ENCODE measurements at places on chromosomes 6 and 20. TPM values are rescaled to one million over a fixed set of nuclear protein-coding genes. Genes with fewer than 3 reads are reported as not detected.
A peak's percentile ranks its signal among the peaks of the same experiment; 100 is the strongest.

GRCh38 chr20:41173791-41174341 is 36.5 kb downstream of the PLCG1 start:
- DNase-seq = peak; percentile 20
- H3K4me1 ChIP-seq = no peaks in the 10 kb centered on the region
- peaks cover 1% of the 10 kb centered on the region for H3K36me3 ChIP-seq
- no peaks in the 10 kb centered on the region for H3K27me3 ChIP-seq

Gene ANKRD66
- polyA plus RNA-seq = not detected

DNA sequence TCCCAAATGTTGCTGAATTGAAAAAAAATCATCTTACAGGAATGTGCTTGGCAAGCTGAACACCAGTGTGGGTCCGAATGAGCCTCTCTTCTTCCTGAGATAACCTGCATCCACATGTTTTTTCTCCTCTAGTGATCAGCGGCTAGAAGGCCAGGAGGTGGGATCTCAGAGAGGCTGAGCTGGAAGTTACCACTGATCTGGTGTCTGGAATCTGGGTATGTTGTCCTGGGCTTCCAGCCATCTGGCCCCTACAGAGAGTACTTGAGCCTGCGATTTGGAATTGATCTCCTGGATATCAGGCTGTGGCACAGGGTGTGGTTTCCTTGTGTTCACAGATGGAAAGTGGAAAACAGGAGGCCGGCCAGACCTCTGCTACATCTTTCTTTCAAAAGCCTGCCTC is 35.9 kb downstream of the SULF2 start:
- no peaks in the 10 kb centered on the region for H3K36me3 ChIP-seq
- H3K27ac ChIP-seq = no peak overlapping the region
- no peaks in the 10 kb centered on the region for H3K27me3 ChIP-seq
- no peak overlapping the region for H3K4me3 ChIP-seq
- no peak for DNase-seq

DNA sequence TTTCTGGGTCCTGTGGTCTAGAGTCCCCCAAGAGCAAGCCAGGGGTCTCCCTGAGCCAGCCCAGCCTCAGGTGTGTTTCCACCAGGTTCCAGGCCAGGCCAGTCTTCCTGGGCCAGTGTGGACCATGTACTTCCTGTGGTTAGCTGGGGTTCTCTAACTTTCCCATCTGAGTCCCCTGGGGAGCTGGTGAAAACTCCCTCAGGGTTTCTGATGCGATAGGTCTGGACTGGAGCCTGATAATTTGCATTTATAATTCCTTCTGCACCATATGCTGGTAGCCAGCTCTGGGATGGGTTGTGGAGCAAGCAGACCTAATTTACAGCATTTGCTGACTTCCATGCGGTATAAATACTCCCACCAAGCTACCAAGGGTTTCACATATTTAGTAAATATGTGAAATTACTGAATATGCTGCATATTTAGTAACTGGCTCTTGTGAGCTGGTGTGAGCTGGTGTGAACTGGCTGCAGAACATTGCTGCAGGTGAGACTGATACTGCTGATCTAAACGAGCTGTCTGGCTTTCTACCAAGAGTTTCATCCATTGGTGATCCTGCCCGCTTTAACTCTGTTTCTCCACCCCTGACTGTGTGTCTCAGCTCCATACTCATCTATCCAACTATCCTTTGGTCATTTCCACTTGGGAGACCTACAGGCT is 62.6 kb downstream of the RIN2 start:
- no peaks in the 10 kb centered on the region for H3K27me3 ChIP-seq
- no peaks in the 10 kb centered on the region for H3K36me3 ChIP-seq
- no peak for DNase-seq
- H3K27ac ChIP-seq = no peak overlapping the region
- H3K4me3 ChIP-seq = no peak overlapping the region

GRCh38 chr20:11261533-11262000 is 587.8 kb upstream of the JAG1 start:
- H3K4me1 ChIP-seq = no peaks in the 10 kb centered on the region
- H3K36me3 ChIP-seq = no peaks in the 10 kb centered on the region
- DNase-seq = no peak
- no peak overlapping the region for H3K4me3 ChIP-seq

Gene MRPL14
- 44.9 TPM for polyA plus RNA-seq

Gene SIGLEC1
- polyA plus RNA-seq = 7.8 TPM

Gene SMOC2
- 1.9 TPM for polyA plus RNA-seq

- DNase-seq = no peak
- no peaks in the 10 kb centered on the region for H3K36me3 ChIP-seq
- no peak overlapping the region for H3K27ac ChIP-seq
- H3K4me3 ChIP-seq = no peak overlapping the region
- H3K27me3 ChIP-seq = no peaks in the 10 kb centered on the region
Observed at GRCh38 chr6:142459271-142459670, 157.5 kb downstream of the ADGRG6 start.

DNA sequence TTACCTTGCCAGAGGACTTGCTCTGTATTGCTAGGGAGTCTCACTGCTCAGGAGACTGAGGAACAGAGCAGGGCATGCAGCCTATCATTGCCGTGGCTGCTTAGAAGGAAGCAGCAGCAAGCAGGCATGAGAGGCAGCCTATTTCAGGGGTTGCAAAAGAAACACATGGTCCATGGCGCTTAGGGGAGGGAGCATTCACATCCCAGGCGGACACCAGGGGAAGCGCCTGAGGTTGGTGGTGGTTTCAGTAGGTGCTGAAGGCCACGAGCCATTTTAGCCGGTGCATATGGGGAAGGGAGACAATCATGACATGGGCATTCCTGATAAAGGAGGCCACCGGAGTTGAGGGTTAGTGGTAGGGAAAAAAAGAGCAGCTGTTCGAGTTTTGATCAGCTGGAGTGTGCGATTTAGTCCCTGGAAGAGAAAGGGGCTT is 20.9 kb downstream of the FARS2 start:
- H3K36me3 ChIP-seq = no peaks in the 10 kb centered on the region
- no peak overlapping the region for H3K27ac ChIP-seq
- no peak overlapping the region for H3K4me3 ChIP-seq
- no peak for DNase-seq

DNA sequence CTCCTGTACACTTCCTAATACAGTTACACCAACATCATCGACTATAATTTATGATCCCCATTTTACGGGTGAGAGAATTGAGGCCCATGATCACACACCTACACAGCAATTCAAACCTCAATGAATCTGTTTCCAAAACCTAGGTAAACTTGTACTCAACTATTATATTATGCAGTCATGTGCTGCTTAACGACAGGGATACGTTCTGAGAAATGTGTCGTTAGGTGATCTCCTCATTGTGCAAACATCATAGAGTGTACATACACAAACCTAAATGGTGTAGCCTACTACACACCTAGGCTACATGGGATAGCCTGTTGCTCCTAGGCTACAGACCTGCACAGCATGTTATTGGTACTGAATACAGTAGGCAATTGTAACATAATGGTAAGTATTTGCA is 385.6 kb downstream of the ARHGAP18 start:
- no peak for DNase-seq
- H3K36me3 ChIP-seq = no peaks in the 10 kb centered on the region
- H3K27ac ChIP-seq = no peak overlapping the region
- no peaks in the 10 kb centered on the region for H3K4me1 ChIP-seq
- no peak overlapping the region for H3K4me3 ChIP-seq

DNA sequence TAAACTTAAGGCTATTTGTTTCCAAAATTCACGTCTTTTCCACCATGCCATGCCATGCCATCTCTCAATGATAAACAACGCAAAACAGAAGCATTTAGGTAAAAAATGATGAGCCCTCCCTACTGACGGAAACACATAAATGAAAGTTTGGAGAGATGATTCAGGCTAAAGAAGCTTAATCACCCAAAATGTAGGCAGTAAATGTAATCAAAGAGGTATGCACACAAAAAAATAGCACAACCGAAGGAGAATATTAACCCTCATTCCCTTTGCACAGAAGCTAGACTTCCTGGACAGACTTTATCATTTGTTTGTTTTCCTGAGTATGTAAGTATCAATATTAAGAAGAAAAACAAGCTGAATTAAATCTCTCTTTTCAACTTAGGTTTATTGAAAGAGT is 28.8 kb downstream of the DCDC2 start:
- H3K4me1 ChIP-seq = no peaks in the 10 kb centered on the region
- no peak overlapping the region for H3K4me3 ChIP-seq
- DNase-seq = no peak
- no peaks in the 10 kb centered on the region for H3K36me3 ChIP-seq
- H3K27ac ChIP-seq = no peak overlapping the region

DNA sequence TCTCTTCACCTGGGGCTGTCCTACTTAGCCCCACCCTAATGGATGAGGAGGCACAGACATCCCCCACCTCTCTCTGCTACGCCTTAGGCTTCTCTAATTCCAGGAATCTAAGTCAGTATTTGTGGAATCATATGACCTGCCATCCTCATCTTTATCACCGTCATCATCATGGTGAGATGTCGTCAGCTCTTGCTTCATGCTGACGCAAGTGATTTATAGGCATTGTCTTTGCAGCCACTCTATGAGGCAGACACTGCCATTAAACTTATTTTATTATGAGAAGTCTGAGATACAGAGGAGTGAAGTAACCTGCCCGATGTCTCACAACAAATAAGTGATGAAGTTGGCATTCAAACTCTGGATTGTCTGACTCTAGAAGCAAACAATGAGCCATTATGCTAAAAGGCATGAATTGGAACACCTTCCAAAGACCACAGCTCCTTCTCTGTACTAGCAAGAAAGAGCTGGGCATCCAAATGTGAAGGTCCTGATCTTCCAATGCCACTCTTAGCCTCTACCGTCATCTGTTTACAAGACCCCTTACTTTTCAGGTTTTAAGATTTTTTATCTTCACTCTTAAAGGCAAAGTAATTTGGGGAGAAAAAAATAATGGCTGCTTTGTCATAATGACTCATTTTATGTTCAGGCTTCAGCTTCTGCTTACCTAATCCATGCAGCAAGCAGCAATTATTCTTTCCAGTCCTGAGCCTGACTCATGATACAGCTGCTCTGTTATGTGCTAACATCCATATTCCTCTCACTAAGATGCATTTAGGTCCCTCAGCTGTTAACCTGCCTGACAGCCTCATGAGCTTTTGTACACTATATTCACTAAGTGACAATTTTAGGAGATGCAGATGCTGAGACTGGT is 113.7 kb upstream of the BCLAF1 start:
- no peak for DNase-seq
- H3K4me3 ChIP-seq = no peak overlapping the region
- H3K36me3 ChIP-seq = no peaks in the 10 kb centered on the region
- no peaks in the 10 kb centered on the region for H3K27me3 ChIP-seq
- peaks cover 4% of the 10 kb centered on the region for H3K4me1 ChIP-seq

Gene SPEF1
- polyA plus RNA-seq = not detected

DNA sequence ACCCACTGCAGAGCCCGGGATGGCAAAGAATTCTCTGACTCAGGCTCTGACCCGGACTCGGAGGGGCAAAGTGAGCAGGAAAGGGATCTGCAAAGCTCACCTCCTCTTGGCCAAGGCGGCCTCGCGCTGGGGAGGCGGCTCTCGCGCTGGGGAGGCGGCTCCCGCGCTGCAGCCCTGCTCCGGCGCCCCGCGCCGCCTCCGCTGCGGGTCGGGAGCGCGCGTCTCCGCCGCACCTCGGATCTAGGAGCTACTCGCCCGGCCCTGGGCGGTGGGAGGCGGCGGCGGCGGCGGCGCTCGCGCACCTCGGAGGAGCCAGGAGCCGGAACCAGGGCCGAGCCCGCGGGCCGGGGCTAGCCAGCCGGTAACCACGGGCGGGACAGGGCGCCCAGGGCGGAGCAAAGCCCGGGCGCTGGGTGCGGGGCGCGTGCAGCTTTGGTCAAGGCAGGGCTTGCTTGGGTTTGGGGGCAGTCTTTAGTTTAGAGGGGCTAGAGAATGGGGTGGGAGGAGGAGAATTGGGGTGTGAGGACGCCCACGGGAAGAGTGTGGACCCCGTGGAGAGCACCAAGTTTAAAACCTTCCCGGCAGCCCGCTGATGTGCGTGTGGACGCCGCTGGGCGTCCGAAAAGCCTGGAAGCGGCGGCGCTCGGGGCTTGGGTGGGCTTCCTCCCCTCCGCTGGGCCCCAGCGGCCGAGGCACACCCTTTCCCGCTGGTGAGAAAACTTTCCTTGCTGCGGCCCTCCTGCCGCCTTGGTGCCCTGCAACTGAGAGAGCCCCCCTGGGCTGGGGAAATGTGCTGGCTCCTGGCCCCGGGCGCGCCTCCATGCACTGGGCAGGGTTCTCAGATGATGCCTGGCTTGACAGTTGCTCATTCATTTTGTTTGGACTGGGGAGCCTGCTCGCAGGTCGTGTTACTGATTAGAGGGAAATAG is at the start of gene MRAP2:
Gene MRAP2 (plus strand): TSS at position 250 of the 929 bp plus-strand sequence. CDS start 21,547 bp downstream, outside the sequence.
- H3K27me3 ChIP-seq = peaks cover 3% of the 10 kb centered on the region
- peak within 1 kb of the TSS; percentile 66 for H3K4me3 ChIP-seq
- H3K36me3 ChIP-seq = no peaks in the 10 kb centered on the region

GRCh38 chr20:62875419-62876361 is 14.1 kb upstream of the TCFL5 start:
- H3K27ac ChIP-seq = peak overlapping the region; percentile 68
- H3K4me3 ChIP-seq = no peak overlapping the region
- no peaks in the 10 kb centered on the region for H3K4me1 ChIP-seq
- H3K27me3 ChIP-seq = no peaks in the 10 kb centered on the region

GRCh38 chr6:27617700-27618689 is 145.1 kb upstream of the ZNF184 start:
- no peak overlapping the region for H3K4me3 ChIP-seq
- peaks cover 3% of the 10 kb centered on the region for H3K27me3 ChIP-seq
- DNase-seq = no peak

GRCh38 chr6:4644996-4645395 is 131.2 kb upstream of the CDYL start:
- H3K36me3 ChIP-seq = no peaks in the 10 kb centered on the region
- no peak overlapping the region for H3K4me3 ChIP-seq
- H3K4me1 ChIP-seq = no peaks in the 10 kb centered on the region
- H3K27ac ChIP-seq = no peak overlapping the region
- DNase-seq = no peak

- DNase-seq = no peak
- peaks cover 15% of the 10 kb centered on the region for H3K4me1 ChIP-seq
- H3K27me3 ChIP-seq = no peaks in the 10 kb centered on the region
- no peaks in the 10 kb centered on the region for H3K36me3 ChIP-seq
- H3K27ac ChIP-seq = peak overlapping the region; percentile 4
- H3K4me3 ChIP-seq = no peak overlapping the region
Observed at GRCh38 chr6:116954938-116955337, 77.9 kb downstream of the RFX6 start.

Gene SNAP91
- not detected for polyA plus RNA-seq

Gene HUS1B
- not detected for polyA plus RNA-seq

Gene SCUBE3
- 0.06 TPM for polyA plus RNA-seq

GRCh38 chr6:36025932-36026327 is 1.5 kb upstream of the SLC26A8 start:
- DNase-seq = no peak
- no peaks in the 10 kb centered on the region for H3K27me3 ChIP-seq

- H3K27me3 ChIP-seq = no peaks in the 10 kb centered on the region
- H3K4me3 ChIP-seq = peak overlapping the region; percentile 77
- H3K36me3 ChIP-seq = peaks cover 11% of the 10 kb centered on the region
Observed at GRCh38 chr6:30325150-30325872, 1.4 kb upstream of the TRIM39 start.

GRCh38 chr6:36822506-36823269 is 16.6 kb downstream of the CPNE5 start:
- H3K27ac ChIP-seq = no peak overlapping the region
- H3K4me1 ChIP-seq = no peaks in the 10 kb centered on the region
- no peak overlapping the region for H3K4me3 ChIP-seq
- no peaks in the 10 kb centered on the region for H3K36me3 ChIP-seq
- DNase-seq = no peak
- H3K27me3 ChIP-seq = no peaks in the 10 kb centered on the region

GRCh38 chr6:111739257-111739696 is 133.6 kb upstream of the TRAF3IP2 start:
- no peak overlapping the region for H3K27ac ChIP-seq
- no peaks in the 10 kb centered on the region for H3K36me3 ChIP-seq
- no peaks in the 10 kb centered on the region for H3K4me1 ChIP-seq
- no peaks in the 10 kb centered on the region for H3K27me3 ChIP-seq
- H3K4me3 ChIP-seq = no peak overlapping the region

Gene RAET1L
- not detected for polyA plus RNA-seq

Gene HEY2
- 2.0 TPM for polyA plus RNA-seq
